Stimulated activated naive CD8-positive, alpha-beta T cell treated with anti-CD3 and anti-CD28 coated beads, Interleukin-15, Interleukin-2, amounts not matched to agents 100 U/mL and 50 U/mL, for 24 hours (primary cell): ENCODE measurements at places on chromosomes 3 and 15.

DNA sequence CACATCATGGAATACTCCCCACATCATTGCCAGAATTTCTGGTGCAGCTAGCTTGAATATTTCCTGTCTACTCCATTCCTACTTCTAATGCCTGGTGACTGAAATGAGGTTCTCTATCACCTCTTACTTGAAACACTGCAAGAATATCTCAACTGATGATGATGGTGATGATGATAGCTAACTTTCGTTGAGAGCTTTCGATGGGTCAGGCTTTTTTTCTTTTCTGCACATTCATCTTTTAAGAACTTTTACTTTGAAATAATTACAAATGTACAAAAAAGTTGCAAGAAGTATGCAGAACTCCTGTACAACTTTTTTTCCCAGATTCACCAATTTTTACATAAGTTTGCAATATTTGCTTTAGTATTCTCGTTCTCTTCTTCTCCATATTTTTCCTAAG lies 233.5 kb downstream of the MEIS2 start:
- no peak for DNase-seq

GRCh38 chr3:74988095-74988494 lies 373.6 kb upstream of the CNTN3 start:
- DNase-seq, result no peak

GRCh38 chr3:14597266-14597665 lies 54.3 kb upstream of the CCDC174 start:
- no peak for DNase-seq

GRCh38 chr3:108106449-108106848 lies 15.6 kb upstream of the CD47 start:
- no peak for DNase-seq

DNA sequence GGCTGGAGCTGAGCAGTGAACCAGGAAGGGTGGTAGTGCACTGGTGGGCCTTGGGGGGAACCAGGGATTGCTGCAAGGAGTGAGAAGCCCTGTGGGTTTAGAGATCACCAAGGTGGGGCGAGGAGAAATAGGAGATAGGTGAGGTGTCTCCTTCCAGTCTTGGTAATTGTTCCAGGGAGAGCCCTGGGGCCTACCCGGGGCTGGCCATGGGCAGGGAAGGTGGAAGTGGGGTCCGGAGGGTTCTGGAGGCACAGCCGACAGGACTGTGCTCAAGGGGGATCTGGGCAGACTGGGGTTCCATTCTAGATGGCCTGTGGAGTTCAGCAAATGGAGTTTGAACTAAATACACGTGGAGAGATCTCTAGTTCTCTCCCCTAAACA lies 4.5 kb downstream of the CHST13 start:
- no peak for DNase-seq
